ENCODE measurements at places on chromosomes 3 and 15.

- DNase-seq, result no peak
Measured at GRCh38 chr15:77654975-77655374, 22.3 kb upstream of the LINGO1 start.

- peak; percentile 43 for DNase-seq
Measured at GRCh38 chr15:68885070-68885469, 45.3 kb upstream of the SPESP1 start.

GRCh38 chr3:61980041-61980440, 393.3 kb downstream of the FEZF2 start:
- DNase-seq, result no peak

DNA sequence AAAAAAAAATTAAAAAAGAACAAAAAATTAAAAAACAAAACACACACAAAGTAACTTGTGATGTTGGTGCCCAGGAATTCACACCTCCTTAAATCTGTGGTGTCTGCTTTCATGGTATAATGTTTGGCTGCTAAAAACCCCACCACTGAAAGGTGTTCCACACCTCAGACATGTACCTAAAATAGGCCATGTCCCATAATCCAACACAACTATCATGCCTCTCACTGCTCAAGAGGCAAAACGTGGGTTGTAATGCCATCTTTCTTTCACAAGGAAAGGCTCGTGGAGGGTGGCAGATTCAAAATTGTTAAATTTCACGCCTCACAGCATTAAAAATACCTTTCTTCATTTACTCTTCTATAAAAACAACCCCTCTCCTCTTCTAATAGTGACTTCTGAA, 29.5 kb downstream of the MKRN2 start:
- DNase-seq, result no peak

- DNase-seq, result no peak
Measured at GRCh38 chr3:44958386-44958785, 17.6 kb downstream of the ZDHHC3 start.

DNA sequence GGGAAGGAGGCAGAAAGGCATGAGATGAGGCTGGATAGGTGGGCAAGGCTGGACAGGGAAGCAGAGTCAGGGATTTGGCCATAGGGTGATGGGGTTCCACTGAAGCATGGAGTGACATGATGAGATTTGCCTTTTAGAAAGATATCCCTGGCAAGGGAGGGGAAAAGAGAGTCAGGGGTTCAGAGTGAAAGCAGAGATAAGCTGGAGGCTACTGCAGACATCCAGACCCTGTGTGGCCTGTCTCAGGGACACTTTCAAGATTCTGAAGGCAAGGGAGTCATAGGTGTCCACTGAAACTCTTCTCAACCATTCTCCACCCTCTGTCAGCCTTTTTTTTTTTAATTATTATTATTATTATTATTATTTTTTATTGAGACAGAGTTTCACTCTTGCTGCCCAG, 94.0 kb upstream of the SPATA12 start:
- no peak for DNase-seq

DNA sequence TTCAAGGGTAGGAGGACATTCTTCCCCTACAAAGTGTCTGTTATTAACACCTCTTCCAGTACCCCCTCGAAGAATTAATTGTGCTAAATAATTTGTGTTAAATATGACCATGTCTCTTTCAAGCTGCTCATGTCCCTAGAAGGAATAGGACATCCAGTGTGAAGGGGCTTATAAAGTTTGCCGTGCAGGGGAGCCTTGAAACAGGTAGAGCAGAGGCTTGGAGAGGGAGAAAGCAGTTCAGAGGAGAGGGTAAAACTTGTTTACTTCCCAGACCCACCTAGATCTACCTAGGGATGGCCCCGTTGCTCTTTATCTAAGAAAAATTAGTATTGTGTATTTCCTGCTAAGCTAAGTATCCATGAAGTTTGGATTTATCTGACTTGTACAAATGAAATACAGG, 114.8 kb downstream of the CACNA2D3 start:
- DNase-seq, result no peak

DNA sequence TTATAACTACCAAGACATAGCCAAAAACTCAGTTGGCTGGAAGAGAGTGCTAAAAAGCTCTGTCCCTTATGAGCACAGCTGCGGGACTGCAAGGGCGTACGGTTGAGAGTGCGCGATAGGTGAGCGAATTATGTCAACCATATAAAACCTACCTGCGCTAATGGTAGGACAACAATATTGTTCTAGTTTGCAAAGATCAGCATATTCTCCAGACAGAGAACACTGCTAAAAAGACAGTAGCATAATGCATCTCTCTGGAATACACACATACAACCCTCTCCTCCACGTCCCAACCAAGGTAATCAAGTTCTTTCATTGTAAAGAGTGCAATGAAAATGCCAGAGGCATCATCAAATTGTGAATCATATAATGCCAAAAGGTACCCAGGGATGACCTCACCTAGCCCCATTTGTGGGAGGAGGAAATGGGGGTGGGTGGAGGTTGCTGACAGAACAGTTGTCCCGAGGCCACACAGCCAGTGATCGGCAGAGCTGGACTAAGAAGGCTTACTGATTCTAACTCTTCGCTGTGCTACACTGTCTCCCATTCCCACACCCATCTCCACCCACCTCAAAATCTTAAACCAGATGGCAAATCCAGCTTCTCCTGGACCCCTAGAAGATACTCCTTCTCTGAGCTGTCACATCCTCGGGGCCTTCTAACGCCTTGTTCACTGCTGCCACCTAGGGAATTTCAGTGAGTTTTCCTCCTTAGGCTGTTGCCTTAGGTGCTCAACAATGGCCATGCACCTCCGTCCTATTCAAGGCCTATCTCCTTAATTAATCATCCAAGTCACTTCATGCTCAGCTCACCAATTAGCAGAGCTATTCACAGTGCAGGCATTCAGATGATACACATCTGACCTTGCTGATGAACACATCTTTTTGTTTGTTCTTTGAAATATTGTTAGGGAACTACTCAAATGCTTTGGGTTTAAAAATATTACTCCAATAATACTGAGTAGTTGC, 60.7 kb downstream of the RPL22L1 start:
- DNase-seq, result peak; percentile 73

- DNase-seq, result no peak
Measured at GRCh38 chr3:183527428-183528379, 27.8 kb downstream of the KLHL6 start.

- no peak for DNase-seq
Measured at GRCh38 chr3:35900079-35900478, 260.8 kb downstream of the ARPP21 start.

- no peak for DNase-seq
Measured at GRCh38 chr3:112805126-112805525, 41.5 kb downstream of the CD200R1L start.

GRCh38 chr3:188664795-188665194, 507.0 kb upstream of the TPRG1 start:
- DNase-seq, result peak; percentile 35

DNA sequence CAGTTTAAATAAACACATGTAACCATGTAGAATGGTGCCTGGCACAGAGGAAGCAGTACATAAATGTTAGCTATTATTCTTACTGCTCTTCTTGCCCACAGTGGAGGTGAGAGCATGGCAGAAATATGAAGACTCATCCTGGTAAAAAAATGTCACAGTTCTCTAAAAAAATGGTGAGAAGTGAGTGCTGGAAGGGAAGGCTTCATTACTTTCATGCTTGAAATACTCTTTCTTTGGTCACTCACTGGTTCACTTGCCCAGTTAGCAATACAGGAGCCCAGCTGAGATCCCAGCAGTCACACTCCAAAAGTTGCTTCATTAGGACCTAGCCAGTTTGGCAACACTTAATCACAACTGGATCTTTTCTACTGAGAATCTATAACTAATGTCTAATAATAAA, 1017.2 kb downstream of the TUSC7 start:
- DNase-seq, result no peak

GRCh38 chr15:34883633-34884032, 85.9 kb downstream of the AQR start:
- DNase-seq, result peak; percentile 18

GRCh38 chr3:37491343-37491742, 317.0 kb upstream of the LRRFIP2 start:
- DNase-seq, result no peak

DNA sequence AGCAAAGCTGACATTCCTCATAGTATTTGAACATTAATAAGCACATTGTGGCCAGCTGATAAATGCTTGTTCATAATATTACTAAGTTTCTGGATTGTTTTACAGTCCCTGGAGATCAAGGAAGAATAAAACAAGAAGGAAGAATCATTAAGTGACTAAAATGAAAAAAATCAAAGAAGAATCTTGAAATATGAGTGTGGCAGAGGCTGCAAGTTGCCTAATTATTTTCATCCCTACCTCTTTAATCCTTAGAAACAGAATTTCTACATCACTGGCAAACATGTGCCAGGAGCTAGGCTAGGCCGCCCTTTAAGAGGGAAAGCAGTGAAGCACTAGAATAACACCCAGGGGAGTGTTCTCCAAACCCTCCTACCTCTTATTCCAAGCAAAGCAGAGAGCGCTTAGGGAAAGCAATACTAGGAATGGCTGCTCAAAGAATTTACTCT, 98.9 kb downstream of the MAGI1 start:
- DNase-seq, result no peak

Measured in amniotic epithelial cell (primary cell).